Femur (tissue), 1 donor: ENCODE measurements at places on chromosomes 6 and 20.

- DNase-seq, result no peak
Observed at GRCh38 chr6:92534109-92534508, 885.2 kb downstream of the EPHA7 start.

DNA sequence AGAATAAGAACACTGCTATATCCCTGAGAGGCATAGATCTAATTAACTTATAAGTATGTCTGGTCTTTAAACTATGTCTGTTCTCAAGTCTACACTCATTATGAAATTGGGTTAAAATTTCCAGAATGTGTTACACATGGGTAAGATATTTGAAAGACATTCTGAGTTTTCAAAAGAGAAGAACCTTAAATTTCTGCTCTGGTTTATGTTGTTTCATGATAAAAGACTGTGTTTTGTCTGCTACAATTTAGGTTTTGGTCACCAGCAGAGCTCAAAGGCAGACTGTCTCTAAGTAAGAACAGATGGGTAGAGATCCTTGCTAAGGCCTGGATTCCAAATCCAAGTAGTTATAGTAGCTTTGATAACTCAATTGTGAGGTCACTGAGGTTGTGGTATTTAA lies 6.0 kb downstream of the STMND1 start:
- DNase-seq, result no peak

DNA sequence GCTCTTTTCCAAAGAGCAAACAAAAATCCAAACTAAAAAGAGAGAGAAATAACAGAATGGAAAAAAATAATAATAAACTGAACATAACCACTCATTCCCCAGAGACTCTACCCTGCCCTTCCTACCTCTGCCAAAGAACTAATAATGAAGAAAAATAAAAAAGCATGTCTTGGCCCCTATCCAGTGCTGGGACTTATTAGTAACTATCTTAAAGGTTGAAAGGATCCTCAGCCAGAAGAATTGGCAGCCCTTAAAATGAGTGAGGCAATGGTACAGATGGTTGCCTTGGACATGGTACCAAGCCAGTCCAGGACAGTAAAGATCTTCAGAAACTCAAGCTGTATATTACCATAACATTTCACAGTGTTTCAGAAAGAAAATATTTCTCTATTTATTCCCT lies 279.3 kb downstream of the HACE1 start:
- no peak for DNase-seq

DNA sequence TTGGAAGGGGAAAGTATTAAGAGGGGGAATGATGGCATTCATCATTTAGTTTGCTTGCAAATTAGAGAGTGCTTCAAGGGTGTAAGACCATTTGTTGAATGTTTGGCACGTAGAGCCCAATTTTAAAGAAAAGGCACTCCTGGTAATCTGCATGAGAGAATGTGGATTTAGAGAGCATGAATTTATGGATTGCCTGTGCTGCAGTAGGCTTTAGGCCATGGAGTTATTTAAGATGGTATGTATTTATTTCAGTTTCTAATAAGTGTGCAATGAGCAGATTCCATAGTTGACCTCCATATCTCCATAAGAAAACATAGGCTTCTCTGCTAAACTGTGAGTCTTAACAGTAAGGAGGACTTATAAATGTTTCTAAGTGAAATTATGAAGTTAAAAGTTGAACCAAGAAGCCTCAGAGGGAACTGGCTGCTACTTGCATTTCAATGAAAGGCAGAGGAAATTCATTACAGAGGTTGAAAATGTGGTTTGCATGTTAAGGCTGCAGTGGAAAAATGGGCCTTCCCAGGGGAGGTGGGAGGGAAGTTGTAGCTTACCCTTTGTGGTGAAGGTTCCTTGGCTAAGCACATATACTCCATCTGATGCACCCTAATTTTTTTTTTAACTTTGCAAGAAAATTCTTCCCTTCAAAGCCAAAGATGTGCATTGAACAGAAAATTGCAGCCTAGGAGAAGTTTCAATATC lies 134.2 kb downstream of the CARMIL1 start:
- DNase-seq, result peak; percentile 52

DNA sequence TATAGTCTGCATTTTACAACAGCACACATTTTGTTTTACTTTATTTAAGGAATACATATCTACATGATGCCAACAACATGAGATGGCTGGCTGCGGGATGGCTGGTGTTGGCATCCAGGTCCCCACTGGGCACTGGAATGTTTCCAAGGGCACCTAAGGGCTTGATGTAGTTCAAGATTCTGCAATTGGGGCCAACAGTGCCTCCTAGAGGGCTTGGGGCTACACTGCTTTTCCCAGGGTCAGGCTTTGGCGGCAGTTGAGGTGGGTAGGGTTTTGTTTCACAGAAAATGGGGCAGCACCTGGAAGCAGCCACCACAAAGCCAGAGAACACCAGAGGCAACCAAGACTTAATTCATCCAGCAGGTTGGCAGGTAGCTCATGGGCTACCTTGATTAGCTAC lies 202.2 kb upstream of the PRND start:
- DNase-seq, result no peak

DNA sequence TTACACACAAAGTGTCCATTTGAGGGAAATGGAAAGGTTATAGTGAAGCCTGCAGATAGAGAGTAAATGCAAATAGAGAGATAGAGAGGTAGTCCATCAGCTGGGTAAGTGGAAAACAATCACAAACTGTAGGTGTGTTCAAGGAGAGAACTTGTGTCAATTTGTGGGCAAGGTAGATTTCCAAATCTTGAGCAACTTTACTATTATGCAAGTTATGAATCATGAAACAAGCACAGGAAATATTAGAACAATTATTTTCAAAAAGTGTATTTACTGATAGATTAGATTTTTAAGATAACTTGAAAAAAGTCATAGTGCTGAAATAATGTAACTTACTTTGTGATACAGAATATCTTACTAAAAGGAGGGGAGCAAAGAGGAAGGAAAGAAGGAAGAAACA lies 792.9 kb downstream of the EYS start:
- no peak for DNase-seq

DNA sequence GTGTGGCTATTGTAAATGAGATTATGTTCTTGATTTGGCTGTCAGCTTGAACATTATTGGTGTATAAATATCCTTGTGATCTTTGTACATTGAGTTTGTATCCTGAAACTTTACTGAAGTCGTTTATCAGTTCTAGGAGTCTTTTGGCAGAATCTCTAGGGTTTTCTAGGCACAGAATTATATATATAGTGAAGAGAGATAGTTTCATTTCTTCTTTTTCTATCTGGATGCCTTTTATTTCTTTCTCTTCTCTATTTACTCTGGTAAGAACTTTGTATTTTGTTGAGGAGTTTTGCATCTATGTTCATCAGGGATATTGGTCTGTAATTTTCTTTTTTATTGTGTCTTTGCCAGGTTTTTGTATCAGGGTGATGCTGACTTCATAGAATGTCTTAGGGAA lies 589.2 kb upstream of the MAN1A1 start:
- DNase-seq, result no peak

GRCh38 chr6:29628419-29629281 lies 4.3 kb downstream of the GABBR1 start:
- DNase-seq, result peak; percentile 85

DNA sequence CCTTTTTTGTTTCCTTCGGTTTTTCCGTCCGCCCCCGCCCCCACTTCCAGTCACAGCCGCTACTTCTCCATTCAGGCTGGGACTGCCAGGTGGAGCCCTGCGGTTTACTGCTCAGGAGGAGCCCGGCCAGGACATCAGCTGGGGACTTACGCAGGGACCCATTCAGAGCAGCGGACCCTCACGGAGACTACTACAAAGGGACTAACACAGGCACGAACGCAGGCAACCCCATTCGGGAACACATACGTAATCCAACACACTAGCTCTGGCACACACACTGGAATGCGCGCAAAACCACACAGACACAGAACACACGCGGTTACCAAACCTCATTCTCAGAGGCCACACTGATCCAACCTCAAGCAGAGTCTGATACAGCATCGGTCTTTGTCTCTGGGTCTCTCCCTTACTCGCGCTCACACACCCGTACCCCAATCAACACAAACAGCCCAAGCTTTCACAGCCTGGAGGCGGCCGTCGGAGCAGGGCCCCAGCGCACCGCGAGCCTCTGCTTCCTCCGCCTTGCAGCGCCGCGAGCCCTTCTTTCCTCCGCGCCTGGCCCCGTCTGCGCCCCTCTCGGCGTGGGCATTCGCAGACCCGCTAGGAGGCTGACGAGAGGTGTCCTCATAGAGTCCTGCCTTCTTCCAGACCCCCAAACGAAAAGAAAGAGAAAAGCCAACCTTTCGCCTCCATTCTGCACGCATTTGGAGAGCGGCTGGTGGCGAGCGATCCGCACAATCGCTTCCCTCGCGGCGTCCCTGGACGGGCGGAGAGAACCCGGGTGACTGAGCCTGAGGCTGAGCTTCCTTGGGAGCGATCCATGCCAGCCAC lies 1.1 kb upstream of the SLC32A1 start:
- DNase-seq, result no peak

- no peak for DNase-seq
Observed at GRCh38 chr6:56995347-56995902, 40.5 kb downstream of the BEND6 start.

GRCh38 chr6:35496841-35497570 lies at the start of gene TEAD3:
TSS of gene TEAD3 (minus strand) at chr6:35497079.
- peak; percentile 86 for DNase-seq

DNA sequence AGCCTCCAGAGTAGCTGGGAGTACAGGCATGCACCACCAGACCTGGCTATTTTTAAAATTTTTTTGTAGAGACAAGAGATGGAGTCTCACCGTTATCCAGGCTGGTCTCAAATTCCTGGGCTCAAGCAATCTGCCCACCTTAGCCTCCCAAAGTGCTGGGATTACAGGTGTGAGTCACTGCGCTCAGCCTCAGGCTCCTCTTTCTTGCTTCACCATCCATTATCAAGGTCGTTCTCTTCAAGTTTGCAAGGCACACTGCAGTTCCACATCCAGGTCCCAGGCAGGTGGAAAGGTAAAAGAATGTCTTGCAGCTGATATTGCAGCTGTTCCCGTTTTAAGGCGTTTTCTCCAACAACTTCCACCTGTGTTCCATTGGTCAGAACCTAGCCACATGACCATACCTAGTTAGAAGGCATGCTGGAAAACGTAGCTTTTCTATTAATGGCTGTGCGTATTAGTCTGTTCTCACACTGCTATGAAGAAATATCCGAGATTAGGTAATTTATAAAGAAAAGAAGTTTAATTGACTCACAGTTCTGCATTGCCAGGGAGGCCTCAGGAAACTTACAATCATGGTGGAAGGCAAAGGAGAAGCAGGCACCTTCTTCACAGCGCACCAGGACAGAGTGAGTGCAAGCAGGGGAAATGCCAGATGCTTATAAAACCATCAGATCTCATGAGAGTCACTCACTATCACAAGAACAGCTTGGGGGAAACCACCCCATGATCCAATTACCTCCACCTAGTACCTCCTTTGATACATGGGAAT lies 51.7 kb downstream of the PCNA start:
- no peak for DNase-seq

- DNase-seq, result no peak
Observed at GRCh38 chr20:17403461-17403860, 127.7 kb downstream of the BFSP1 start.

DNA sequence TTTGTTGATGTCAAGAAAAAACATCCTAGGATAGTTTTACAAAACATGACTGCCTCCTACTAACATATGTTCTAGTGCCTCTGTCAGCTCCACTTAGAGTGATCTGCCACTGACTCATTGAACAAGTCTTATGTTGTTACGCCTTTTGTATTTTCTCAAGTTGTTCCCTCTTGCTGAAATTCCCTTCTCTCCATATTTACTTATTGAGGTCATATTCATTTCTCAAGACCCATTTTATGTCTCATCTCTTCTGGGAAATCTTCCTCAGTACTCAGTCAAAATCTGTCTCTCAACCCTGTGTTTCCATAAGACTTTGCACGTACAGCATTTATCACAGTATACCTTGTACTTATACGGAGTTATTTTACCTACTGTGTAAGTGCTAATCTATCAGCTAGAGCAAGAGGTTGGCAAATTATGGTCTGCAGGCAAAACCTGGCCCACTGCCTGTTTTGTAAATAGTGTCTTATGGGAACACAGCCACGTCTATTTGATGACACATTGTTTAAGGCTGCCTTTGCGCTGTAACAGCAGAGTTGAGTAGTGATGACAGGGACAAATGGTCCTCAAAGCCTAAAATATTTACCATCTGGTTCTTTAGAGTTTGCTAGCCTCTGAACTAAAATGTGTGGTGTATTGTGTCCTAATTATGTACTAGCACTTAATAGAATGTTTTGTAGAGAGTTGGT lies 83.4 kb downstream of the ADGRB3 start:
- DNase-seq, result no peak

DNA sequence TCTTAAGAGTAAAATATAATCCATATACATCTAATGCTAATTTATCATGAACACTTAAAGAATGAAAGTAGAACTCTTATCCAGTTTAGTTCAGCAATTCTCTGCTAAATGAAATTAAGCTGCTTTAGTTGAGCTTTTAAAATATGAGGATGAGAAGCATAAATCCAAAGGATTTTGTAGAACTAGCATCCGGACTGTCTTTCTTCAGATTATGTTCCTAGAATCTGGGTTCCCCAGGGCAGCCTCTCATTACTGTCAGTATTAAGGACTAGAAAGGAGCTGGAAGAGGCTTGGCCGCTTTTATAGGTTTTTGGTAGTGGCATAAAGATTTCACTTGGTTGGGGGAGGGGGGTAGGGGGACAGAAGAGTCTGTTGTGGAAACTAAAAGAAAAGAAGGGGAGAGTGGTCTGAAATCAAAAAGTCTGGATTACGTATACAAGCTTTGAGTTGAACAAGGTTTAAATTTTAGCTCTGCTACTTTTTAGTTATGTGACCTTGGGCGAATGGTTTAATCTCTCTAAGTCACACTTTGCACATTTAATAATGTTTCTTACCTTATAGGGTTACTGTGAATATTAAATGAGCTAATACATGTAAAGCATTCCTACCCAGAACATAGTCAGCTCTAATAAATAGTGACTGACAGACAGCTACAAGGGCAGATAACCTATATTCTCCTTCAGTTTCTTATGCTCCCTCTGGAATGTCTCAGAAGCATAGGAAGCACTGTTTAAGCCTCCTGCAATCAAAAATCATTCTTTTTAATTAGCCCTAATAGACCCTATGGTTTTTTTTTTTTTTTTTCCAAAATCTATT lies 3.7 kb downstream of the SGK1 start:
- no peak for DNase-seq

DNA sequence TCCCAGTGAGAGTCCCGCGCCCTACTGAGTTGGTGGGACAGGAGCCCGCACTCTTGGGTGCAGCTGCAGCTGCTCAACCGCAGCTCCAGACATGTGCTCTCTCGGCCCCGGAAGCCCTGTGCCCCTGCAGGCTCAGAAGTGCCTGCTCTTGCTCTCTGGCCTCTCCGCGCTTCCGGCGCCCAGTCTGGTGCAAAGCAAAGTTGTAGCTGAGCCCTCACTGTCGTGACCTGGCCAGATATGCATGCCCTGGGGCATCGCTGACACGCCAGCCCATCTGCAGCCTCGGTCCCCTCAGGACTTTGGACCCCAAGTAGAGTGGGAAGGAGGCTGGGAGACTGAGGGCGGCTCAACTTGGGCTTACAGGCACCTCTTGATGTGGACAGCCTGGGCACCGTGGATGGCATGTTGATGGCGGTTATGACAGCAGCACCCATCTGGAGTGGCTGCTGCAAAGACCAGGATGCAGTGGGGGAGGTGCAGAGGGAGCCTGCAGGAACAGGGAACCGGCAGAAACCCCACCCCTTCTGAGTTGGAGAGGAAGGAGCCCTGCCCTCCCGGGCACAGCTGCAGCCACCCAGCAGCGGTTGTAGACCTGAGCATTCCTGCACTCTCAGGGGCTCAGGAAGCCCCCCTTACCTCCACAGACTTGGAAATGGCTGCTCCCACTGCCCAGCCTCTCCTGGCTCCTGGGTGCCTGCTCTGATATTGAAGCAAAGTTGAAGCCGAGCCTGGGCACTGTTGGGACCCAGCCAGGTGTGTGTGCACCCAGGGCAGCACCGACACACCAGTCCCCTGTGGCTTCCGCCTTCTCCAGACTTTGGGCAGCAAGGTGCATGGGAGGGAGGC lies 462.6 kb downstream of the TBC1D32 start:
- no peak for DNase-seq

GRCh38 chr6:5697508-5697907 lies 309.2 kb downstream of the NRN1 start:
- DNase-seq, result no peak
